ENCODE measurements at places on chromosomes 16 and 17.
A peak's percentile ranks its signal among the peaks of the same experiment; 100 is the strongest.

DNA sequence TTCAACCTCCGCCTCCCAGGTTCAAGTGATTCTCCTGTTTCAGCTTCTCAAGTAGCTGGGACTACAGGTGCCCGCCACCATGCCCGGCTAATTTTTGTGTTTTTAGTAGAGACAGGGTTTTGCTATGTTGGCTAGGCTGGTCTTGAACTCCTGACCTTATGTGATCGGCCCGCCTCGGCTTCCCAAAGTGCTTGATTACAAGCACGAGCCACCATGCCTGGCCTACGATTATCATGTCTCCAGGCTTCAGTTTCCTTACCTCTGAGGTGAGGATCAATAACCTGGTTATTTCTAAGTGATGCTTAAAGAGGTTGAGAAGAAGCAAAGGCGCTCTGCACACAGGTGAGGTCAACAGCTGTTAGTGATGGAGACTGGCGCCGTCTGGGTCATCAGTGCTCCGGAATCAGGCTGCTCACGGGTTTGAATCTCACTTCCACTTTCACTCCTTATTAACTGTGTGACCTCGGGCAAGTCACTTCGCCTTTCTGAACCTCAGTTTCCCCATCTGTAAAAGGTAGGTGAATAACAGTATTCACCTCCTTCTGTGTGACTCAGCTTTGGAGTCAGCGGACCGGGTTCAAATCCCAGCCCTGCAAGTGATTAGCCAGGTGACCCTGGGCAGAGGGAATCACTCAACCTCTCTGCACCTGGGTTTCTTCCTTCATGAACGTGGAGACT lies 745 bp upstream of the ABCC1 start:
- DNase-seq: no peak

- DNase-seq: no peak
Measured at GRCh38 chr17:54680410-54680809, 220.2 kb upstream of the TOM1L1 start.

DNA sequence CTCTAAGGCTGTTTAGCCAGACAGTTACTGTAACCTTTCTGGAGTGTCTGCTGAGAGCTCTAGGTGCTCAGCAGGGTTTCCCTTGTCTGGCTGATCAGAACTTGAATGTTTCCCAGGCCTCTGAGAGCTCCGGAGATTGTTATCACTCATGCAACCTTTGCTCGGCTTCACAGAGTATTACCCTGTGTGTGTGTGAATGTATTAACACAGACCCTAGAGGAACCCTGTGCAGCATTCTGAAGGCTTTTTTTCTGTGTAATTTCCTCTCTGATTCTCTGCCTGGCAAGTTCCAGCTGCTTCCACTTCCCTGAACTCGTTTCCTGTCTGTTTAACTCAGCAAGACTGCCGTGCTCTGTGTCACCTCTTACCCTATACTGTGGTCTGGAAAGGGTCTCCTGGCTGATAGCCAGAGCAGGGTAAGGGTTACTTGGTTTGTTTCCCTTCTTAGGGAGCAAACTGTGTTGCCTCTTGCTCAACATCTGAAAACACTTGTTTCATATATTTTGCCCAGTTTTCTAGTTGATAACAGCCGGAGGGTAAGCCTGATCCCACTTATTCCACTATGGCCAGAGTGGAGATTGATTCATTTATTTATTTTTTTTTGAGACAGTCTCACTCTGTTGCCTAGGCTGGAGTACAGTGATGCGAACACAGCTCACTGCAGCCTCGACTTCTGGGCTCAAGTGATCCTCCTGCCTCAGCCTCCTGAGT lies 21.7 kb downstream of the PRMT7 start:
- no peak for DNase-seq

DNA sequence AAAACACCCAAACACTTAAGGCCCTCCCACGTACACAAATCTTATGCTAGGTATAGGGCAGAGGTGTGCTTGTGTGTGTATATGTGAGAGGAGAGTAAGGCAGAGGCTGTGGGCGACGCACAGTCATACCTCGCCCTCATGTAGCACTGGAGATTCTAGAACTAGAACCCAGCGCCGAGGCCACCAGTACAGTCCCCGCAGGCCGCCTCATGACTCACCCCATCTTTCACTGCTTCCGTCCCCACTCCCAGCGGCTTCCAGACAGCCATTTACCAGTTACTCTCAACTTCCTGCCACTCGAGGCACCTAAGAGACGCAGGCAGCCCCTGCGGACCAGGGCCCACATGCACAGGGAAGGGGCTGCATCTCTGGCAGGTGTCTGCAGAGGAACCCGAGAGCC lies 23.2 kb upstream of the CYTH1 start:
- DNase-seq: no peak

- no peak for DNase-seq
Measured at GRCh38 chr17:10827898-10828552, 9.9 kb downstream of the PIRT start.

- DNase-seq: peak; percentile 52
Measured at GRCh38 chr16:53775821-53776431, 72.0 kb downstream of the FTO start.
